ENCODE measurements at places on chromosomes 3 and 15.

GRCh38 chr15:70856177-70856883 is 2.4 kb upstream of the LARP6 start:
- no peak for DNase-seq

- DNase-seq = no peak
These were observed 110.3 kb downstream of the COL6A6 start for GRCh38 chr3:130627143-130627855.

- no peak for DNase-seq
These were observed 778 bp upstream of the AP4E1 start for GRCh38 chr15:50907601-50908208.

- DNase-seq = no peak
These were observed 866 bp upstream of the CD276 start for GRCh38 chr15:73683257-73683776.

DNA sequence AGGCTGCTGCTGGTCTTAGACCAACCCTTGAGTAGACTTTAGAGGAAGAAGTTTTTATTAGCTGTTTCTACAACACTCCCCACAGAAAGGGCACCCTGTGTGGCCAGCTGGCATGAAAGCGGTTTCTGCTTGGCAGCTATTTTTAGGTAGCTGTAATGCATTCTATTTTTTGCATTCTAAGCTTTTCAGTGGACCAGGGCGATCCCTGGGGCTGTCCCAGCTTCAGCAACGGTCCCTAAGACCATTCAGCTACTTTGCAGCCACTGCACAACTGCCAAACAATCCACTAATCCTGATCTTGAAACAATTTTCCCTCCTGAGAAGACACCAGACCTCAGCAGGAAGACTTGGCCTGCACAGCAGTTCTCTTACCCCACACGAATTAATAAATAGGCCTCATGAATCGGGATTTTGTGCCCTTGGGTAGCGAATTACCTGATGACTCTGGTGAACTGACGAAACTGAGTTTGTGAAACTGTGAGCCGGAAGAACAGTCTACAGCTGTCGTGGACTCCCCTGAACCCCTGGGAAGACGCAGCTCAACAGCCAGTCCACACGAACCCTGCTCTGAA is 14.6 kb upstream of the TFRC start:
- DNase-seq = peak; percentile 70
